ENCODE measurements at places on chromosomes 3 and 15. TPM values are rescaled to one million over a fixed set of nuclear protein-coding genes. Genes with fewer than 3 reads are reported as not detected.

CRELD1 gene
- polyA plus RNA-seq, result 36.2 TPM

DNA sequence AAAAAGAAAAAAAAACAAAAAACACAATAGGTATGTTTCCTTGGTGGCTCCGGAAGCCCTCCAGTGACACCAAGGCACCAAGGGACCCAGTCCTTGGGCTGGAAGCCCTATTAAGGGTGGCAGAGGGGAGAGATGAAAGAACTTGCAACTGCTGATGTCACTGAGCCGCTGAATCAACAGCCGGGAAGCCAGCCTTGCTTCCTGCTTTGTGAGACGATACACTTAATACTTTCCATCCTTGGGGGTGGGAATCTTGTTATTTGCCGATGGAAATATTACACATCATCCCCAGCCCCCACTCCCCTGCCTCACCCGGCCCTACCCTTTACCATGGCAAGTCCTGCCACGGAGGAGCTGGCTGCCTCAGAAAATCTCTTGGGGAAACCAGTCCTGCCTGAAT lies 5.6 kb upstream of the ISLR2 start:
- DNase-seq, result no peak

SKOR1 gene
- polyA plus RNA-seq, result 1.0 TPM

TRIM42 gene
- polyA plus RNA-seq, result not detected

DNA sequence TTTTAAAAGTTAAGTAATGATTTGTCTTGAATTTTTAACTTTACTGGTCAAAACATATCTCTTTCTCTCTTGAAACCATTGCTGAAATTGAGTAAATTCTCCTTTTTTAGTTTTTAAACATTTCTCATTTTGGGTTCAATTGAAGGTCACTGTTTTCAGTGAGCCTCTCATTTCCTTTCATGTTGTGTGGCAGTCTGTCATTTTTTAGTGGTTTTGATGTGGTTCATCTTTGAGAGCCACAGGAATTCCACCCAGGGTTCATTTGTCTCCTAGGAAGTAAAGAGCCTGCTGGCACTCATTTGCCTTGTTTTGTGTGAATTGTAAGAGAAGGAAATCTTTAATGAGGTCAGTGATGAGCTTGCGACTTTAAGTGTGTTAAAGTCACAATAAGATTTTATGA lies 10.4 kb downstream of the CLDN11 start:
- no peak for DNase-seq

- no peak for DNase-seq
Observed at GRCh38 chr3:48599077-48599501, 4.0 kb upstream of the COL7A1 start.

DNA sequence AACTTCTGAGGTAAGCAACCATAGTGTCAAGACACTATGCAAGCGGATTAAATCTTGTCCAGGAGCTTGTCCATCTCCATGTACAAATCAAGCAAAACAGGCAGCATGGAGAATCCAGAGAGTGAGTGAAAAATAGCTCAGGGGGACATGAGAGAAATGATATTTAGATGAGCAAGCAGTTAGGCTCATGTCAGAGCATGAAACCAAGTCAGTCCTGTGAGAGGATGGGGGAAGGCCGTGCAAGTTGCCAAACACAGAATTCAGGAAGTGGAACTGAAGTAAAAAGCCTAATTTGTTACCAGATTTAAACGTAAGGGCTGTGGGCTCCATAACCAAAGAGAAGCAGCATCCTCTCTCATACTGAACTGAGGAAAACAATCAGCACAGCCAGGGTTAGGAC lies 995.9 kb downstream of the MCTP2 start:
- DNase-seq, result no peak

GRCh38 chr15:51888593-51889195 lies 59.2 kb downstream of the TMOD3 start:
- no peak for DNase-seq

DNA sequence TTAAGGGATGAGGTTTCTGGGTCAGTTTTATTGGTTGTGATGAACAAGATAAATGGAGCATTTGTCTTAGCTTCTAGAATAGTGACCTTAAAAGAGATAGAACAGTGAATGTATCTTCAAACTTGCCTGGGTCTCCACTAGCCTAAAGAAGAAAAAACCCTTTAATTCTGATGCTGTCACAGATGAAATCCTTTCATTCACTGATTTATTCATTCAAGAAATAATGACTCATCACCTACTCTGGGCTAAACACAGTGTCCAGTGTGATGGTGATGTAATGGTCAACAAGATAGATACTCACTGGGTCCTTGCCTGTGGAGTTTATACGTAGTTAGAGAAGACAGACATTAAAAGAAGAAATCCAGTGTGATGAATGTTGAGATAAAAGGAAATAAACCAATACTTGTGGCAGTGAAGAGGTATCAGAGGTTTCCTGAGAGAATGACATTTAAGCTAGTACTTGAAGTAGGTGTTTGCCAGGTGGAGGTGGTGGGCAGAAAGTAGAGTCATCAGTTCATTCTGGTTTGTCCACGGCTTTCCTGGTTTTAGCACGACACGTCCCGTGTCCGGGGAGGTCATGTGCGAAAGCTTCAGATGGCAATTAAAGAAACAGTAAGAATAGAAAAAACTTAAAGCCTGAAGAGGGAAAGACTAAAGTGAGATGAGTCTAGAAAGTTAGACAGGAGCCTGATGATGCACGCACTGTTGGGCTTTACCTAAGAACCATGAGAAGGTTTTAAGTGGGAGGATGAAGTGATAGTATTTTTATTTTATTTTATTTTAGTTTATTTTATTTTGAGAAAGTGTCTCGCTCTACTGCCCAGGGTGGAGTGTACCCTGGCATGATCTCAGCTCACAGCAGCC lies 18.5 kb downstream of the PAK2 start:
- no peak for DNase-seq

Data from aorta (tissue), 5 donors.